Posterior vena cava (tissue), 2 donors: ENCODE measurements at places on chromosomes 1 and 21. TPM values are rescaled to one million over a fixed set of nuclear protein-coding genes. Genes with fewer than 3 reads are reported as not detected.

GRCh38 chr1:44275991-44276405 lies 62.7 kb downstream of the DMAP1 start:
- DNase-seq: no peak

DNA sequence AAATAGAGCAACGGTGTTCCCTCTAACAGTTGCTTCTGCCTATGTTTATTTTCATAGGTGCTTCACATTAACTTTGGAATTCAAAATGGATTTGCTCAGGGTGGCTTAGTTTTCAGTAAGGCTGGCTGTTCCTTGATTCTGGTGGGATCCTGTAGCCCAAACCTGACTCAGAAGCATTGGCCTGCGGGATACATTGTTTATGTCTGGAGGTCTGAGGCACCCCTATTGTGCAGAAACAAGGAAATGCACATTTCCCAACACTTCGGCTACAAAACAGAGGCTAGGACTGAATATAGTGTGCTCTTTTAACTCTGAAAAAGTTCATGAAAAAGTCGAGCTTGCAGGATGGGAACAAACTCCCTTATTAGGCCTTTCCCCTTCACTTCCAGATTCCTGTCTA lies 133.8 kb upstream of the F3 start:
- no peak for DNase-seq

- no peak for DNase-seq
These were observed 24.8 kb downstream of the NOS1AP start for GRCh38 chr1:162094271-162094670.

DNA sequence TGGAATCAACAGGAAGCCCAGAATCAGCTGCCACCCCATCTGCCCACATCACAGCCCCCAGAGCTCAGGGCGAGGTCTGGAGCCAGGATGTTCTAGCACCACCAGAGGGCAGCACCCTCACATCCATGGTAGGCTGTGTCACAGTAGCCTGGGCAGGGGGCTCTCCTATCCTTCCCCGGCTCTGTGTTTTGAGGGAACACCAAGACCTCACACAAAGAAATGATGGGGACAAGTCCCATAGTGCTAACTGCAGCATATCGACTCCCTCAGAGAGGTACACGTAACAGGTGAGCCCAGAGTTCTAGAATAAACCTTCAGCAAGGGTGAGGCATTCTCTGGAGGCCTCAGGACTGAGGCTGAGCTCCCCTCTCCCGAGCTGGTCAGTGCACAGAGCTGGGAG lies 2.3 kb upstream of the KCNC4 start:
- DNase-seq: no peak

DNA sequence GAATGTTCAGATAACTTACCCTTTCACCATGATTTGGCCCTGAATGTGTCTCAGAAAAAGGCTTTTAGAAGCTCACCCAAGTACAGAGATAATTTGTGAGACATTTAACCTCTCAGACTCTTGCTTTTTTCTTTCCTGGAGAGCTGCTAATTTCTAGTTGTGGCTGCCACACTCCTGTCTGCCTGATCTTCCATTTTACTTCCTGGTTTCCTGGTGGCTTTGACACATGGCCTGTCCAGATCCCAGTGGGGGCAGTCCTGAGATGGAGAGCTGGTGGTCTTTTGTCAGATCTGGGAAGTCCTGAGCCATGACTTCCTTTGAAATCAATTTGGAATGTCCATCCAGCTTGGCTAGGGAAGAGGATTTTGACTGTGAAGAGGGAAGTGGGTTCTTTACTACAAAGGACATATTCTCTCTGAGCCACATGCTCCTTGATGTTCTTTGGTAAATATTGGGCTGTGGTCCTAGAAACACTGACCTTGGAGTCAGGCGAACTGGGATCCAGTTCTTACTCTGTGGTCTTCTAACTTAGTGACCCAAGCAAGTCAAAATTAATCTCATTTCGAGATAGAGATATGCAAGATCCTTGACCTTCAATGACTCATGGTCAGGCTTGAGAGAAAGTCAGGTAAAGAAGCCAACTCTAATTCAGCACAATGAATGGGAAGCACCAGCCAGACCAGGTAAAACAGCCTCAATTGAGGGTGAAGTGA lies 78.0 kb upstream of the HSD17B7 start:
- no peak for DNase-seq

The RBM11 gene
- 0.46 TPM for total RNA-seq
